Right ventricle myocardium superior (tissue), 1 donor: ENCODE measurements at places on chromosomes 2 and 18.

- no peak for DNase-seq
These were observed 160.6 kb downstream of the GALNT3 start for GRCh38 chr2:165633431-165633830.

DNA sequence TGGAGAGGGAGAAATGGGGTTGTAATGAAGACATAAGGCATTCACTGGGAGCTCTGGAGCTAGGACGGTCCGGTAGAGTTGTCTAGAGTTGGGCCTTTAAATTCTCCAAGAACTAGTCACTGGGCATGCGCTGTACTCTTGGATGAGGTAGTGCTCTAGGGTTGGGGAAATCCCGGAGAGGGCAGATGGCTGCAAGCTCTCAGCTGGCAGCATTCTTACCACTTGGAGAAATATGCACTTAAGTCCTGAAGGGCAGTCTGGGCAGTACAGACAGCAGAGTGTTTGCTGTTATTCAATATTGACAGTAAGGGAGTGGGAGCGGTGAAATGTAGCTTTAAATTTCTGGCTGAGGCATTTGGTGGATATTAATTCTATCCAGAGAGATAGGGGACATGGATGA, 214.6 kb downstream of the RDH14 start:
- no peak for DNase-seq

DNA sequence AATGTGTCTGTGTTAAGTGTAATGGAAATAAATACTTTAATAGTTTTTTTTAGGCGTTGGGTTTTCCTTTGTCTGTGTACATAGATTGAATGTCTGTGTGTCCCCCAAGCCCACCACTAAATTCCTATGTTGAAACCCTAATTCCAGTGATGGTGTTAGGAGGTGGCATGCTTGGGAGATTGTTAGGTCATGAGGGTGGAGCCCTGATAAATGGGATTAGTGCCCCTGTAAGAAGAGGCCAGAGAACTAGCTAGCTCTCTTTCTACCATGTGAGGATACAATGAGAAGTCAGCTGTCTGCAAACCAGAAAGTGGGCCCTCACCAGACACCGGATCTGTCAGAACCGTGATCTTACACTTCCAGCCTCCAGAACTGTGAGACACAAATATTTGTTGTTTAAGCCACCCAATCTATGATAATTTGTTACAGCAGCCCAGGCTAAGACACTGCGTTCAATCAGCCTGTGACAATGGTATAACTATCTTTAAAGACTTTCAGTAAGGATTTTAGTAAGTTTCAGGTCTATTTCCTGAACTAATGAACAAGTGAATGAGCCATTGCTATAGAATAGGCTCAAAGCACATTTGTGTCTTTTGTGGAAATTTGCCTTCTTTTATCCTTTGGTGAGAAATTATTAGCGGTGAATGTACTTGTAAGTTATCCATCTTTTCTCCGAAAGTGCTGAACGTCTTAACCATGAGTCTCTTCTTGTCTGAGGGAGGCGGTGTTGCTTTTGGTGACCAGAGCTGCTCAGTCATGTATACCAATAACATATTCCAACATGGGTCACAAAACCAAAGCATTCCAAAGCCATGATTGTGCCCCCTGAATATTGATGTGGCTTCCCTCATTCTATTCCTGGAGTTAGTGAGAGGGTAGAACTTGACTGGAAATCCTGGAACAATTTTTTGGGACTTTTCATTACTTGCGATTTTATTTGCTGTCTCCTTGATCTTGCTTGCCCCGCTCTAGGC, 29.6 kb upstream of the IL1R1 start:
- no peak for DNase-seq

GRCh38 chr2:25366629-25367028, 24.9 kb upstream of the DNMT3A start:
- no peak for DNase-seq
